GM20000 (cell line): ENCODE measurements at places on chromosomes 3 and 15.

- DNase-seq: no peak
These were observed 189.2 kb downstream of the ECT2 start for GRCh38 chr3:172939651-172940293.

GRCh38 chr15:70247281-70247680 is 149.6 kb upstream of the TLE3 start:
- DNase-seq: no peak

- DNase-seq: no peak
These were observed 159.1 kb upstream of the PDZRN3 start for GRCh38 chr3:73783811-73784210.

DNA sequence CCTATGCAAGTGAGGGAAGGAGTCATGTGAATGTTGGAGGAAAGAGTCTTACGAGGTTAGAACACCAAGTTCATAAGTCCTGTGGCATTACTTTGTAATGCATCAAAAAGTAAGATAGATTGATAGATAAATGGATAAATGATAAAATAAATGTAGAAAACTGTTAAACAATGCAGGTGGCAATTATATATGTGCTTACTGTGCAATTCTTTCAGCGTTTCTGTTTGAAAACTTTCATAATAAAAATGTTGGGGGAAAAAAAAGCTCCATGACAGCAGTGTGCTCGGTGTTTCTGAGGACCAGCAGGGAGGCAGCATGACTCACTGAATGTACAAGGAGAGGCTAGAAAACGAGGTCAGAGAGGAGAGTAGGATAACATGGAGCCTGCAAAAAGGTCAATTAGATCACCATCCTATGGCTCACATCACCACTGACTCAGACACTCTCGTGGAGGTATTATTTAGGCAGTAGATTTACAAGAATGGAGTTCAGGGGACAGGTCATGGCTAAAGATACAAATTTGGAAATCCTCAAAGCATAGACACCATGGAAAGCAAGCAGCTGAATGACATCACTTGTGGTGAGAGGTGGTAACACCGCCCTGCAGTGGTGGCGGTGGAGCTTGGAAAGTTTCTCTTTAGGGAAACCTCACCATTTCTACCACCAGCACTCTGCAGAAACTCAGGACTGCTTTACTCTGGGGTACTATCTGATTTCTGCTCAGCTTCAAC is 219.8 kb downstream of the CTNNB1 start:
- DNase-seq: no peak

- DNase-seq: no peak
These were observed 230.6 kb downstream of the THRB start for GRCh38 chr3:24264011-24264410.

GRCh38 chr3:130760922-130761321 is 14.3 kb upstream of the PIK3R4 start:
- no peak for DNase-seq
